Epithelial cell of prostate (primary cell): ENCODE measurements at places on chromosomes 2 and 18.

DNA sequence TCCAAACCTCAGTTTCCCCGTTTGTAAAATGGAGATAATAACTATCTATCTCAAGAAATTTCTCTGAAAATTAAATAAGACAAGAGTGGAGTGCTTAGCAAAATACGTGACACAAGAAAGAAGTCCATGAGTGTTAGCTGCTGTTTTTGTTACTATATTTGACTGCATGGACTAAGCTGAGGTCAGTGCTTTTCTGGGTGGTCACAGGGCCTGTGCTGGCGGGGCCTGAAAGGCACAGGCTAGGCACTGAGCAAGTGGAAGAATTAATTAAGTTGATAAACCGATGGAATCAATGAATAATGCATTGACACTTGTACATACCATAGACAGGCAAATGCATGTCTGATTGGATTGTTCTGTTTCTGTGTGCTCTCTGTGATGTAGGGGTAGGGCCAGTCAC, 27.3 kb downstream of the RPL37A start:
- no peak for DNase-seq

- DNase-seq = no peak
Observed at GRCh38 chr2:199484927-199485326, 27.2 kb upstream of the SATB2 start.

GRCh38 chr2:120736624-120737339, 1.1 kb downstream of the GLI2 start:
- DNase-seq = no peak

- no peak for DNase-seq
Observed at GRCh38 chr2:134087371-134087921, 166.4 kb upstream of the MGAT5 start.

GRCh38 chr2:24743924-24744323, 49.3 kb downstream of the PTRHD1 start:
- no peak for DNase-seq

DNA sequence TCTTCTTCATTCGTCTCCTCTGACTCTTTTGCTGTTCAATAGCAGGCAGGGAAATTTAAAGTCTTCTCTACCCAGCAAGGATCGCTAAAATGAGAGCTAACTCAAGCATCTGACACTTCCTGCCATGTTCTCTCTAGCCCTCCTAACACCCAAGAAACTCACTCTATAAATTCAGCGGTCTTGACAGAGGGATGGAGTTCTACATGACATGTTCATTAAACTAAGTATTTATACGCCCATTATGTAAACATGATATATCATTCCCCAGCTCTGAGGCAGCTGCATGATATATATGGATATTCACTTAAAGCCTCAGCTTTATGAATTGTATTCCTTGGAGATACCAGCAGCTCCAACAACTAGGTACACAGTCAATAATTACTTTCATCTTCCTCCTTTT, 231.0 kb downstream of the METTL4 start:
- no peak for DNase-seq

DNA sequence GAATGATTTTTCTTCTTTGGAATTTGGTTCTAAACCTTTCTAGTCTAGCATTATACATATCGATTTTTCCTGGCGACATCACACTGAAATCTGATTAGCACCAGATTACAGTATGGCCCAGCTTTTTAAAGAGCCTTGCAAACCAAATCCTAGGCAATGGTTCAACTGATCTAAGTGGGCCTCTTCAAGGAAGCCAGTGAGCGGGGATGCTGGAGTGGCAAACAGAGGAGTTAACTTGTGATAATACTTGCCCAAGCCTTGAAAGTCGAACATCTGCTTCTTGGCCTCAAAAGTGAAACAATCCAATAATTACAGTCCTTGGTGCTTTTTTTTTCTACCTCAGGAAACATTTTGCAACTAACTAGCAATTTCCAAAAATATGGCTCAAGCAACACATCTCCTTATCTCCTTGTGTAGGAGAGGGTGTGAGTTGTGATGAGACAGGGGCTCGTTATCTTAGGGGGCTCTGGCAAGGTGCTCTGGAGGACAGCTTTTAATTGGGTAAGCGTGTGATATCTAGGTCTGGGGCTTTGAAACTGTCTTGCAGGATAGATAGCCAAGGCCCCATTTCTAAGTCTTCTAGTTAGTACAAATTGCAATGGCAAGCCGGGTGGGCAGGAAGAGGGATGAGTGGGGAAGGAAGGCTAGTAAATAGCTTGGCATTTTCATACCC, 240.2 kb upstream of the CCDC68 start:
- no peak for DNase-seq

DNA sequence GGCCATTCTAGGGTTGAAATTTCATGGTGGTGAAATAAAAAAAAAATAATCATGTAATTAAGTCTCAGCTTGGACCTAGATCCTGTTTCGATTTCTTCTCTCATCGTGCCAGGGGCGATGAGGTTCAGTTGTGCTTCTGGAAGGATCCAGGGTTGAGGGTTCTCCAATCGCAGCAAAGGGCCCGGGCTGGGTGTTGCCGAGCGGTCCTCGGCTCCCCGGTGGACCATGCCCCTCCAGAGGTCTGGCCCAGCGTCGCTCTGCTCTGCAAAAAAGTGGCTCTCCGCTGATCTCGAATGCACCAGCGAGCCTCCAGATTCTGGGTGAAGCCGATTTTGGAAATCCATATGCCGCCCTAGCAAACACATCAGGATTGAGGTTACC, 39.0 kb downstream of the EN1 start:
- DNase-seq = no peak

DNA sequence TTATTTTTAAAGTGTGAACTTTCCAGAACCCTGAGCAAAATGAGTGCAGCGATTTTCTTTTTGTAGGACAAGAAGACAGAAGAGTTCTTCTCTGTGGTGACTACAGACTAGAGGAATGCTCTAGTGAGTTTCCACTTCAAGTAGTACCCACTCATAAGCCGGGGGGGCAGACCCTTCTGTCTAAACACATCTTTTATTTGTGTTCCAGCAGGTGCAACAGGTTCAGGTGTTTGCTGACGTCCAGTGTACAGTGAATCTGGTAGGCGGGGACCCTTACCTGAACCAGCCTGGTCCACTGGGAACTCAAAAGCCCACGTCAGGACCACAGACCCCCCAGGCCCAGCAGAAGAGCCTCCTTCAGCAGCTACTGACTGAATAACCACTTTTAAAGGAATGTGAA, 25.2 kb downstream of the PTRHD1 start:
- no peak for DNase-seq
